ENCODE measurements at places on chromosomes 2 and 18. TPM values are rescaled to one million over a fixed set of nuclear protein-coding genes. Genes with fewer than 3 reads are reported as not detected.

Gene ANKRD30BL
- total RNA-seq: not detected

DNA sequence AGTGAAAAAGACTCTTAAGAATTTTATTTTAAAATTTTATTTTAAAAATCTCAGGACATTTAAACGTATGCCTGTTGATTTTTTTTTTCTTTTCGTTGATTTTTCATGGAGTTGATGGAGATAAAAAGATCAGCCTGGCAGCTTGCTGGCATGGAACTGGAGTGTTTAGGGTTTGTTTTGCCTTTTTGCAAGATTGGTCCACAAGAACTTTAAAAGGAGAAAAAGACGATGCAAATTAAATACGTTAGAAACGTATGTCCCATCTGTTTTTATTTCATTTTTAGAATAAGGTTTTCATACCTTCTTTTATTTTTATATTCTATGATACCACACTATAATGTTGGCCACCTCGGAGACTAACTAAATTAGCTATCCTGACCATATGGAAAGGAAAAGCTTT is 254.9 kb downstream of the ARHGAP15 start:
- DNase-seq: no peak

DNA sequence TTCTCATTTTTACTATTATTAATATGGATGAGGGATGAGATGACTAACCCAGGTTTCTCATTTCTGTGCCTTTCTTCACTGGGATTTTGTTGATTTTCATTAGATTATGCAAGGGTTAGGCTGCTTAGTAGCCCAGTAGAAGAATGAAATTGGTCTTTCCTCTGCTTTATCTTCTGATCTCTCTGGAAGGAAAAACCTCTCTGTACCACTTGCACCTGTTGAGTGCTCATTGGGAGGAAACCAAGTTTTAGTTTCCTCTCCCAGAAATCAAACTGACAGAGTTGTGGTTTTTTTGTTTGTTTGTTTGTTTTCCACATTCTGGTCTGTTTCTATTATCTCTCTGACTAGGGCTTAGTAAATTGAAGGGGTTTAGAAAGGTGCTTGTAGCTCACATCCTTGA is 60.8 kb downstream of the KIAA1328 start:
- DNase-seq: no peak

GRCh38 chr2:80547344-80547743 is 242.8 kb upstream of the LRRTM1 start:
- DNase-seq: no peak

DNA sequence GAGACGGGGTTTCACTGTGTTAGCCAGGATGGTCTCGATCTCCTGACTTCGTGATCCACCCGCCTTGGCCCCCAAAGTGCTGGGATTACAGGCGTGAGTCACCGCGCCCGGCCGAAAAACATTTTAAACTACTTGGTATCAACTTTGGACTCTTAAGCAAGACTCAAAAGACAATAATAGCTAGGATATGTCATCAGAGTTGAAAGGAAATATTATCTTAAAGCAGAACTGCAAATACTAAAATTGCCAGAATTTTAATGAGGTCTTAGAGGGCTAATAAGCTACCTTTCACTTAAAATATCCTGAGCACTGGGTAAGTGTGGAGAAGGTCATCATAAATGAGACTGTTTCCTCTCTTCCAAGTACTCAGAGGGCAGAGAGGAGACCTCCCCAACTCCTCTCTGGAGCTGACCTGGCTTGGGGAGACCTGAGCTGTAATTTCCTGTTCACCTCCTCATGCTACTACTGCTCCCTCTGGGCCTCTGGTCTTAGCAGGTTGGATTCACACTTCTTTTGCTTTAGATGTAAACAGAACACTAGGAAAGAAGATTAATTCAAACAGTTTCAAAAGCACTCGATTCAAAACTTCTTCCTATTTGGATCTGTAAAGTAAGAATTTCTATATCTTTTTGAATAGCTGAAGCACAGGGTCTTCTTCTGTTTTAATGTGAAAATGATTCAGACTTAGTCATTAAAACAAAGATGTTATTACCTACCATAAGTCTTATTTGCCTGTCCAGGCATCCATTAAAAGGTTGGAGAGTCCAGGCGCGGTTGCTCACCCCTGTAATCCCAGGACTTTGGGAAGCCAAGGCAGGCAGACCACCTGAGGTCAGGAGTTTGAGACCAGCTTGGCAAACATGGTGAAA is 16.5 kb downstream of the CNRIP1 start:
- peak; percentile 21 for DNase-seq

Data from fibroblast of villous mesenchyme (primary cell).